ENCODE measurements at places on chromosomes 3 and 15.

GRCh38 chr15:72735111-72735510 is 48.4 kb downstream of the ADPGK start:
- no peak for DNase-seq

GRCh38 chr3:39540162-39540921 is 72.9 kb downstream of the MOBP start:
- no peak for DNase-seq

GRCh38 chr3:181839916-181840297 is 128.2 kb downstream of the SOX2 start:
- DNase-seq: no peak

DNA sequence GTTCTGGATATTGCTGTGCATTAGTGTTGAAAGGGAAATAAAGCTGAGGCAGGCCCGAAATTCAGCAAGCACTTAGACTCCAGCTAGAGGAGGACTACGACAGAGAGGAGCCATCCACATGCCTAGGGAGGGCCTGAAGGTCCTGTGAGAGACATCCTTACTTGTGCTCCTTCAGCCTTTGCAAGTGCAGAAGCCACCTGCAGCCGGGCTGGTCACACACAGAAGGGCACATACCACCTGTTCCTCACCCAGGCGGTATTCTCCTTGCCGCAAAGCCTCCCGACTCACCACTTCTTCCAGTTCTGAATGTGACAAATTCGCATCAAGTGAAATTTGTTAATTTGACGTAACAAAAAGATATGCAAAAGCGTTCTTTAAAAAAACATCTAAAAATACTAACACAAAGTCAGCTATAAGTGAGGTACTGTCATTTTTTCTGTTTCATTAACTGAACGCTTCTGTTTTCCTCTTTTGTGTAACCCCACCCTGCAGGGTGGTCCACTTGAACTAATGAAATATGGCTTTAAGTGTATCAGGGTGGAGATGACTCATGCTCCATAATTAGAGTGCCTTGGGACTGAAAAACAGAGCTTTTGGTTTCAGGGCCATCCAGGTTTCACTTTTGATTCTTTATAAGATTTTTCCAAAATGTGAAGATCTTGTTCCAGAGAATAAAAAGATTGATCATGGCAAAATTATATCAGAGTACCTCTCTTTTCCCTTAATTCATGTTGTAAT is 467.9 kb upstream of the ATP11B start:
- DNase-seq: no peak

GRCh38 chr3:32888739-32889138 is 62.7 kb upstream of the CCR4 start:
- DNase-seq: no peak

Data from fibroblast of pulmonary artery (primary cell).